ENCODE measurements at places on chromosomes 5 and 9. TPM values are rescaled to one million over a fixed set of nuclear protein-coding genes. Genes with fewer than 3 reads are reported as not detected.

The SLC25A48 gene
- not detected for polyA plus RNA-seq

The TEX48 gene
- not detected for polyA plus RNA-seq

The DRD1 gene
- polyA plus RNA-seq, result not detected

The OTP gene
- not detected for polyA plus RNA-seq

The CD14 gene
- polyA plus RNA-seq, result 2.6 TPM

The CDH9 gene
- polyA plus RNA-seq, result not detected

The GFPT2 gene
- not detected for polyA plus RNA-seq

The HSPB3 gene
- polyA plus RNA-seq, result not detected

The NOXA1 gene
- 0.83 TPM for polyA plus RNA-seq

The SHC3 gene
- polyA plus RNA-seq, result not detected

The SEMA5A gene
- not detected for polyA plus RNA-seq

The SOWAHA gene
- not detected for polyA plus RNA-seq

The TAS2R1 gene
- not detected for polyA plus RNA-seq
